Stimulated activated CD8-positive, alpha-beta memory T cell treated with anti-CD3 and anti-CD28 coated beads, Interleukin-15, amount 100 ng/mL, for 1 hour (primary cell): ENCODE measurements at places on chromosomes 3 and 15.

- no peak for DNase-seq
Measured at GRCh38 chr3:4735243-4735642, 242.1 kb downstream of the ITPR1 start.

DNA sequence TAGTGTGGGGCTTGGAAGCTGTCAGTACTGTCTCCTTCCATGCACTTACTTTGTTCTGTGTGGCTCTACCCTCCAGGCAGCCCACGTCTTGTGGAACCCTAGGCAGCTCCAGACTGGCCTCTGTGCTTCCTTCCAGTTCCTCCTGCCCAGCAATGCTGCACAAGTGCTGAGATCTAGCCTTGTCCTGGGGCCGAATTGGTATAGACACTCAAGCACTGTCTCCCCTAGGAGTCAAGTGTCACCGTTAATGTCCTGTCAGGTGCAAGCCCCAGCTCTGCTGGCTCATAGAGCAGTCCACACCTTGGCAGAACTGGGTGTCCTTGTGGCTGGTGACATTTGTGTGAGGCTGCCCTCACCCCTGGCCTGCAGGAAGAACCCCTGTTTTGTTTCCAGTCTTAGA lies 130.1 kb downstream of the EEFSEC start:
- DNase-seq, result no peak

GRCh38 chr3:69809076-69809835 lies 70.0 kb downstream of the MITF start:
- DNase-seq, result no peak

DNA sequence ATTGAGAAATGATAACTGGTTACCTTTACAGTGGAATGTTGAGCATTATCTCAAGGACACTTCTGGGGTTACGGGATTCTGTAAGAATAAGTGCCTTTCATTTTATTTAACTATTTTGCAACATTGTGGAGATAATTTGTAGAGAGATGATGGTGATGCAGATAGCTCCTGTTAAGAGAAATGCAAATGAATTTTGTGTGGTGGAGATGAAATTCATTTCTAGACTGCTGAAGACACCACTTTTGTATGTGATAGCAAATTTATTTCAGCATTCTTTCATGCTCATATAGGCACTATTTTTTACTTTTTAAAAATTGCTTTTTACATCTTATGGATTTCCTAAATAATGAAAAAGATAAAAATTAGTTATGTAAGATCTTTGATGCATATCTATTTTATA lies 463.3 kb upstream of the CBLB start:
- DNase-seq, result no peak

- DNase-seq, result no peak
Measured at GRCh38 chr3:8524249-8524648, 22.6 kb downstream of the LMCD1 start.

DNA sequence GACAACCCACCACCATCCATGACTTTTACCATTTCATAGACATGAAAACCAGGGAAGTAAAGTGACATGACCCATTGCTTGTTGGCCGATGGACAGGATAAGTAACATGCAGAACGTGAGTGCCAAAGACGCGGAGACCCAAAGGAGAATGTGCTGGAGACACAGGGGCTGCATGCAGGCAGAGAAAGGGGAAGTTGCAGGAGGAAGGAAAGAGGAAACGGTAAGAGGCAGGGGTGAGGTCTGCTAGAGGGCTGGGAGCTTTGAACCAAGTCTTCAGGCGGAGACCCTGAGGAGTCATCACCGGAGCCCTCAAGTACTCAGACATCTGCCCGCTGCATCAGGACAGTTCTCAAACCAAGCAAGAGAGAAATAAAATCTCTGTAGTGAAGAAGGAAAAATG lies 34.9 kb downstream of the MAGEF1 start:
- no peak for DNase-seq

DNA sequence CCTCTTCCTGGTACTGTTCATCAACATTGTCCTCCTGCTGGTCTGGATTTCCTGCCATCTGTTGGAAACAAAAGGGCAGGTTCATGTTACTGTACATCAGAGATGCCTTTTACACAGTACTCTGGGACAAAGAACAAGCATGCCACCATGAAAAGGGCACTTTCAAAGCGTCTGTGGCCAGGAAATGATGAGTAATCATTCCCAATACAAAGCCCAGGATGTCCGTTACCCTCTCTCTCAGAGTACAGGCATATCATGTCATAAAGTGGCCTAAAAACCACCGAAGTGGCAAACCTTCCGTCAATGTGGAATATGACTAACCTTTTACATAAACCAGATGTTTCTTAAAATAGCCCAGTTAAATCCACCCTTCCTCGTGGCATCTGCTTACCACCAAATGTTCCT lies 71.2 kb downstream of the GOLIM4 start:
- no peak for DNase-seq

DNA sequence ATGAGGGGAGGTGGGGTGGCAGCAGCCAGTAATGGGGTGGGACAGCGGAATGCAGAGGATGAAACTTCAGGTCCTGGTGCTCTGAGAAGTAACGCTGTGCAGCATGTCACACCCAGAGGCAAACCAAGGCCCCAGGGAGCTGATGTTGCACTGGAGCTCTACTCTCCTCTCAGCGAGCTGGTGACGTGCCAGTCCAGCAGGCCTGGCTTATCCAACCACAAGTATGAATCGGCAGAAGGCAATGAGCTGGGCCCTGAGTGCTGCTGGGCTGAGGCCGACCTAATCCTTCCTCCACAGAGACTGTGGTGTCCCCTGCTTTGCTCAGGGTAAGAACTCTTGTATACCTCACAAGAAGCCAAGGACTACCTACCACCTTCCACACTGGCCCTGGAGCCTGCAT lies 30.5 kb downstream of the CD86 start:
- no peak for DNase-seq

- no peak for DNase-seq
Measured at GRCh38 chr3:122947738-122948137, 79.8 kb downstream of the SEMA5B start.

GRCh38 chr15:70343961-70344621 lies 246.4 kb upstream of the TLE3 start:
- no peak for DNase-seq

DNA sequence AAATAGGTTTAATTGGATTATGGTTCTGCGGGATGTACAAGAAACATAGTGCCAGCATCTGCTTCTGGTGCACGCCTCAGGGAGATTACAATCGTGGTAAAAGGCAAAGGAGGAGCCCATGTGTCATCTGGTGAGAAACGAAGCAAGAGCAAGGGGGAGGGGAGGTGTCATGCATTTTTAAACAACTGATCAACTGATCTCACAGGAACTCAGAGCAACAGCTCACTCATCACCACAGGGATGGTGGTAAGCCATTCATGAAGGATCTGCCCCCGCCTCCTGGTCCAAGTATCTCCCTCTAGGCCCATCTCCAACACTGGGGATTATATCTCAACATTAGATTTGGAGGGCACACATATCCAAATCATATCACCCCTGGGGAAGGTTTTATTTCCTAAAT lies 42.1 kb upstream of the FGF7 start:
- DNase-seq, result no peak

- no peak for DNase-seq
Measured at GRCh38 chr3:107367353-107367752, 9.9 kb upstream of the CCDC54 start.

- DNase-seq, result no peak
Measured at GRCh38 chr3:3085782-3086181, 24.4 kb downstream of the IL5RA start.

DNA sequence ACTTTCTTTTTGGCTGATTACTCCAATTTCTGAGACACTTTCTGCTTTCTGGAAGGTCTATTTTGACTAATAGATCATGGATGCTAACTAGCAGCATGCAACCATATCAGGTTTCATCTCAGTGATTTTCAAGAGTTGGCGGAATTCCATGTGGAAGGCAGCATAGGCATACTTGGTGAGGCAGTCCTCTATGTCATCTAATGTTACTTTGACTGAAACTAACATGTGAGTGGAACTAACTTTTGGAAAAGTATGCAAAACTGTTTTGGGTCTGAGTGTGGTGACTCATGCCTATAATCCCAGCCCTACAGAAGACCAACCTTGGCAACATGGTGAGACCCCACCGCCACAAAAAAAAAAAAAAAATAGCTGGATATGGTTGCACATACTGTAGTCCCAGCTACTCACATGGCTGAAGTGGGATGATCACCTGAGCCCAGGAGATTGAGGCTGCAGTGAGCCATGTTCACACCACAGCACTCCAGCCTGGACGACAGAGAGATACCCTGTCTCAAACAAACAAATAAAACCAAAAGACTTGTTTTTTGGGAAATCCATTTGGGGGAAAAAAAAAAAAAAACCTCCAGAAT lies 1033.7 kb downstream of the ROBO1 start:
- DNase-seq, result no peak
